Renal cortical epithelial cell (primary cell): ENCODE measurements at places on chromosomes 7 and 10. TPM values are rescaled to one million over a fixed set of nuclear protein-coding genes. Genes with fewer than 3 reads are reported as not detected.

The CYP3A7 gene
- total RNA-seq = not detected in 2 replicates

The GPR15LG gene
- total RNA-seq = 6.8 and 46.5 TPM in 2 replicates

The DPYSL4 gene
- 0.69 and 0.94 TPM in 2 replicates for total RNA-seq

The ADAM22 gene
- 1.2 and 1.6 TPM in 2 replicates for total RNA-seq

The DNAJC12 gene
- 3.0 and 13.3 TPM in 2 replicates for total RNA-seq

The TAC1 gene
- 0.10 and 0.35 TPM in 2 replicates for total RNA-seq

The SCIN gene
- 24.5 and 113 TPM in 2 replicates for total RNA-seq

The WDFY4 gene
- under 0.01 TPM in 1 of 2 replicates, not detected in the other for total RNA-seq
